CD4-positive, alpha-beta T cell treated with Interleukin-2 at 100 ng/mL for 4 hours (primary cell): ENCODE measurements at places on chromosomes 4 and X.

DNA sequence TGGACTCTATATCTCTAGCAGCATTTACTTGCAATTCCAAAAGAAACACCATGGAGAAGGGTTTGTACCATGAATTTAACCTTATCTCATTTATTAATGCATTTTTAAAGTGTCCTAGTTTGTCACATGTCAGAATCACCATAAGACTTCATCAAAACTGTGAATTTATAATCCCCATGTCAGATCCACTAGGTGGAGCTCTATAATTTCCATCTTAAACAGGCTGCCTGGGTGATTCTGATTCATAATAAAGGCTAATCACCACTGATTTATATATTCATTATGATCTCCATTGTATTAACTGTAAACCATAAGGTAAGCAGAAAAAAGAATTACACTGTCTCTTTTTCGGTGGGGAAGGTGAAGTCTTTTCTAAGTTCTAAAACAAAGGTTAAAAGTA, 4.0 kb downstream of the TCEAL2 start:
- DNase-seq, result peak; percentile 1

- DNase-seq, result no peak
Observed at GRCh38 chrX:22268706-22269105, 4.0 kb upstream of the CBLL2 start.

GRCh38 chrX:114841051-114841450, 176.4 kb downstream of the IL13RA2 start:
- DNase-seq, result no peak

DNA sequence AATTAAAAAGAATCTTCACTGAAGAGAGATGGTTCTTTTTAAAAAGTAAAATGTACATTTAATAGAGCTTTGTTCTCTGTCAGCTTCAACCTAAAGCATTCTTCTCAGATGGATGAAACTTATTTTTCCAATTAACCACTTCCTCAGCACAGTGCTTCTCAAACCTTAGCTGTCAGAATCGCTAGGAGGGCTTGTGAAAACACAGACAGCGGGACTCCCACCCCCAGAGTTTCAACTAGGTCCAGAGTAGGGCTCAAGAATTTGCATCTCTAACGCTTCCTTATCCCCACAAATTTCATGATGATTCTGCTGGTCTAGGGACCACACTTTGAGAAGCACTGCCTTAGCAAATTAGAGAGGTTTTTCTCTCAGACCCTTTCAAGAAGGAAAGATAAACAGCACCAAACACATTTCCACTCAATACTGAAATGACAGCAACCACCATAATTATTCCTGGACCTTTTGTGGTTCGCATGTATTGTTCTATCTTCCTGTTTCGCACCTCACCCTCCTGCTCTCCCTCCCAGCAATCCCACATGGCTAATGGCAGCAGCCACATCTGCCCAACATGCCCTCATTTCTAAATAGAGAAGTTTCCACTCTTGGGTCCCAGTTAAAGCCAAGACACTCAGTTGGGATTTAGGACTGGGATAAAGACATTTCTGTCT, 73.2 kb downstream of the ZNF827 start:
- no peak for DNase-seq

DNA sequence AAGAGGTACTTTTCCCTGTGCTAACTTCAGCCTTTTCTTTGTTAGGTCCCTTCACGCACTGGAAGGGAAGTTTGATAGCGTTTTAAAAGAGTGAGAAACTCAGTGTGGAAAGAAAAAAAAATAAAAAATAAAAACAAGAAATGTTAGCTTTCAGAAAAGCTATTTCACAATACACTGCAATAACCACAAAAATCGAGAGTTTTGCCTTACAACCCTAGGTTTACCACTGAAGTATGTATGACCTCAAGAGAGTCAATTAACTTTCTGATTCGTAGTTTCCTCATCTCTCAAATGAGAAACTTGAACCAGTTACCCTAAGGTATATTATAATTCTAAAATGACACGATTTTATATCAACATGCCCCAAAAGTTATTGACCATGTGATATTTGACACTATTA, 93.9 kb upstream of the JADE1 start:
- no peak for DNase-seq

GRCh38 chr4:6029254-6029653, 11.0 kb upstream of the C4orf50 start:
- DNase-seq, result no peak

GRCh38 chr4:113575401-113575800, 186.1 kb downstream of the CAMK2D start:
- DNase-seq, result no peak

- no peak for DNase-seq
Observed at GRCh38 chrX:115609621-115610020, 48.6 kb downstream of the PLS3 start.

DNA sequence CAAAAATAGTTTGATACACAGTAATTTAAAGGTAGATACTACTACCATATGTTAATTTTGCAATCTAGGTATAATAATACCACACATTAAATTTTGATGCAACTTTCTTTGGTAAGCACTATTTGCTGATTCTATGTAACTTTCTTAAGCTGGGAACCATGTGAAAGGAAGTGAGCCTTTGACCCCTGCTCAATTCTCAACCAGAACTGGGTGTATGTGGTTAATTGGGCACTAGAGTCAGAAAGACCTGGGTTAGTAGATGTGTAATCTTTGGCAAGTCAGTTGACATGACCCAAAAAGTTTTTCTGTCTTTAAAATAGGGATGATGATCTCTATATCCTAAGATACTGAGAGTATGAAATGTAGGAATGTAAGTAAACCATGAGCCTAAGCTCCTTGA, 22.4 kb downstream of the TLR2 start:
- DNase-seq, result no peak

DNA sequence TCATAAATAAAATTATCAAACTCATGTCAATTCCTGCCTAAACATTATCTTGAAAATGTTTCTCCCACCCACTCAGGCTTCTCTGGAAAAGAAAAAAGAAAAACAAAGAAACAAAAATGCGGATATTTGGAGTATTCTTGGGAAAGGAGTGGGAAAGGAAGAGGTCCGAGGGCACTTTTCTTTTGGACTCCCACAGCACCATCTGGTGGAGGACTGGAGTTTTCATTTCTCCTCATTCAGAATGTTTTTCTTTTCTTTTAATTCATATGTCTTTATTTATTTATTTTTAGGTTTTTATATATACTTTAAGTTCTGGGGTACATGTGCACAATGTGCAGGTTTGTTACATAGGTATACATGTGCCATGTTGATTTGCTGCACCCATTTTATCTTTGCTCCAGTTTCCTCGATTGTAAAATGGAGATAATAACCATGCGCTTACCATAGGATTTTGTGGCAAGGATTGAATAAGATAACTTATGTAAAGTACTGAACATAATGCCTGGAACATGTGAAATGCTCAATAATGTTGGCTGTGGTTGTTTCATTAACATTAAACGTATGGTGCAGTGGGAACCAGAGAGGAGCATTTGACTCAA, 8.0 kb upstream of the KCNE5 start:
- DNase-seq, result no peak

DNA sequence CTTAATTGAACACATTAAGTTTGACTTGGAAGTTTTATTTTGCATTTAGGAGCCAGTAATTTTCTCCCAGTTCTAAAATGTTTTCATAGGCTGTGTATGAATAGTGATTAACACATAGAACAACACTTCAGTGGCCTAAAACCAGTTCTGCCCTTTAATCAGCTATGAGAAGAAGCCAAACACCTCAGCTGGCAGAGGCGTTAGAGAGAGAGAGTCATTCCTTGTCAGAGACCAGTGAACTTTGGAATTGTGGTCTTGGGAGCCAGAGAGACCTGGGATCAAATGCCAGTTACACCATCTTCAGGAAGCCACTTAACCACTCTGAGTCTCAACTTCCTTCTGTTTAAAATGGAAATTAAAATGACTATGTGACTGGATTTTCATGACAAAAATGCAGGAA, 39.3 kb upstream of the PRPS2 start:
- no peak for DNase-seq

DNA sequence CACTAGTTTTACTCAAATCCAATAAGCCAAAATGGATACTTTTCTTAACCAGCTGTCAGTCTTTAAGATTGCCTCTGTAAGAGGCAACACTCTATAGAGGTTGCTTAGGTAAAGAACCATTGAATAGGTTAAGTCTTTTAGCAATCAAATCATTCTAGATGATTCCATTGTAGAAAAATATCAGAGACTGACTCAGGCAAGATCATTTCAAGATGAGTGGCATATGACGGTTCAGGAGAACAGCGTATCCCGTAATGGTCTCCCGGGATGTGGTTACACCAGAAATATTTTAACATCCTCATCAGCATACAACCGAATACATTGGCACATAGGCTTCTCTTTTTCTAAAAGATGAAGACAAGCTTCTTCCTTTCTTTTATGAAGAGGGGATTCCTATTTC, 641.7 kb upstream of the AGA start:
- DNase-seq, result no peak

DNA sequence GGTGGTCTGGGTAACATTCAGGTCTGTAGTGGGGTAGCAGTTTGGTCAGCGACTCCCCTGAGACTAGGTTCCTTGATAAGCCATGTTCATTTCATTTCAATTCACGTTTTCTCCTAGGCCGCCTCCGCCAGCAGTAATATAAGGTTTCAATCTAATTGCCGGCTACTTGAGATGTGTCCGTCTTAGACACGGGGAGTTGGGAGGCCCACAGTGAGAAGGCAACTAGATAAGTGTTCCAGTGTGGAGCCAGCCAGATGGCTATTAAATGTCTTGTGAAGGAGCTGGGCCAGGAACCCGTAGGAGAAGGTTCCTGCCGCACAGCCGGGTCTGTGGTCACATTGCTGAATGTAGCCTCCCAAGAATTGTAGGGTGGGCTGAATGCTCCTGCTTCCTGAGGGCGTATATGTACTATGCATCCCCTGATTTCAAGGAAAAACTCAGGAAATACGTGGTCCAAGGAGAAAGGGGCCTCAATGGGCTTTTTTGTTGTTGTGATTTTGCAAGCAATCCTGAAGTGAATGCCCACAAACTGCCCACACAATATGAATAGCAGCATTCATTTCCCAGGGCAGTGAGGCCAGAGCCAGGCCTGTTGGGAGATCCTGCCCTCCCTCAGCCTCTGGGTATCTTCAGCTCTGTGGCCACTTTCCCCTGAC, 220.6 kb upstream of the RPL34 start:
- no peak for DNase-seq

DNA sequence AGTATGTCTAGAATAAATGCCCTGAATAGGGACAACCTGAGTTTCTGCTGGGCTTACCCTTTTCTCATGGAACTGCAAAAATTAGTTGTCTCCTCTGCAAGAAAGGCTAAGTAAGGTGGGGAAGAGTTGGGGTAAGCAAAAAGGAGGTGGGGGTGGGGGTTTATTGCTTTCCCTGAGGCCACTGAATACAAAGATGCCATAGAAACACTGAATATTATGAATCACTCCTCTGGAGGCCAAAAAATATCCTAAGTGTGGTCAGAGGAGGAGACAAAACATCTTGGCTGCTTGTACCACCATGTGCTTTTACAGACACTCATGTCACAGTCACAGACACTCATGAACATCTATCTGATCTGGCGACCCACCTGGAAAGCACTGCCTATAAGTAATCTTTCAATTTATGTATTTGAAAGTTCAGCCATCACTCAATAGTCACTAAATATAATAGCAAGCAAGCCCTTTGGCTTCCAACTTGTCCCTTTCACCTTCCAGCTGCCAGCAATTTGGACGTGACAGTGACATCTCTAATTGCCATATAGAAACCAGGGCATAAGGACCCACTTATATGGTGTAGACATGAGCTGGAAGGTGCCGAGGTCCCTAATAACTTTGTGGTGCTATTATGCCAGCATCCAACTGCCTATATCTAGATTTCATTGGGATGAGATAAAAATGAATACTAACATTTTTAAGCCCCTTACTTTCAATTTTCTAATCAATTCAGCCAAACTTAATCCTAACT, 122.7 kb upstream of the CBR4 start:
- DNase-seq, result no peak

GRCh38 chrX:106963111-106963510, 36.9 kb downstream of the MORC4 start:
- no peak for DNase-seq

GRCh38 chr4:98446499-98447375, 185.6 kb downstream of the RAP1GDS1 start:
- peak; percentile 73 for DNase-seq

DNA sequence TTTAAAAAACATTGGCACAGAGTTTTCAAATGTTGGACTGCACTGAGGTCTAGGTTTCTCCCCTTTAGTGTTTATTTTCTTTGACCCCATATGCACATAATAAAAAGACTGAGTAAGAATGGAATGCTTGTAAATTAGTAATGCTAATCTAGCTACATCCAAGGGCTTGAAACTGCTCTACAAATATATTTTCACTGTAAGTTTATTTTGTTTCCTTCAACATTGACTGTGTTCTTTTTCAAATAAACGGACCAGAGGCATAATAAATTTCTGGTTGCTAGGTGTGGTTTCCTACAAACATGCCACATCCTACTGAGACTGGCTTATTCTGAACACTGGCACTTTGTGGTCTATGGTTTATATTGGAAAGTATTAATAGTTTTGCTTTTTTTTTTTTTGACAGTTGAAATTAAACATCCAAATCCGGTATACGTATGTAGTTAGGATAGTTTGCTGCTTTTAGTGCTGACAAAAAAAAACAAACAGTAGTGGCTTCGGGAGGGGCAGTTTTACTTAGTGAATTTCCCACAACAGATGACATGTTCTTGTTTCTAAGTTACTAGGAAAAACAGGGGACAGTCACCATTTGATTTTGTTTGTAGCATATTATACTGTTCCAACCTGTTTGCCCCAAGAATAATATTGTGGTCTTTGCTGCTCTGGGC, 13.2 kb downstream of the CA5B start:
- DNase-seq, result peak; percentile 81

DNA sequence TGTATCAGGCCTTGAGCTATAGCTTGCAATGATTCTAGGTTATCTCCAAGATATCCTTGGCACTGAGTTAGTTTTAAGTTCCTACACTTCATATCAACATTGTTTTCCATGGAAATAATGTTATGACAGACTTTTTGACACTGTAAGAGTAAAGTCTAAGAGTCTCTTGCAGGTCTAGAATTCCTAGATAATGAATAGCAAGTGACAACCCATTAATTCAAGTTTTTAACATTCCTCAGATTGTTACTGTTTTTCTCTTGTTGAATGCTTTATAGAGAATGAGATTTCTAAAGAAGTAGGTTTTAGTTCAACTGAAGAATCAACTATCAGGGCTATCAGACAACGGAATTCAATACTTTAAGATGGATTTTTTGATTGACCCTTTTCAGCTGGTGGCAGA, 276.1 kb downstream of the PPP3CA start:
- DNase-seq, result no peak

DNA sequence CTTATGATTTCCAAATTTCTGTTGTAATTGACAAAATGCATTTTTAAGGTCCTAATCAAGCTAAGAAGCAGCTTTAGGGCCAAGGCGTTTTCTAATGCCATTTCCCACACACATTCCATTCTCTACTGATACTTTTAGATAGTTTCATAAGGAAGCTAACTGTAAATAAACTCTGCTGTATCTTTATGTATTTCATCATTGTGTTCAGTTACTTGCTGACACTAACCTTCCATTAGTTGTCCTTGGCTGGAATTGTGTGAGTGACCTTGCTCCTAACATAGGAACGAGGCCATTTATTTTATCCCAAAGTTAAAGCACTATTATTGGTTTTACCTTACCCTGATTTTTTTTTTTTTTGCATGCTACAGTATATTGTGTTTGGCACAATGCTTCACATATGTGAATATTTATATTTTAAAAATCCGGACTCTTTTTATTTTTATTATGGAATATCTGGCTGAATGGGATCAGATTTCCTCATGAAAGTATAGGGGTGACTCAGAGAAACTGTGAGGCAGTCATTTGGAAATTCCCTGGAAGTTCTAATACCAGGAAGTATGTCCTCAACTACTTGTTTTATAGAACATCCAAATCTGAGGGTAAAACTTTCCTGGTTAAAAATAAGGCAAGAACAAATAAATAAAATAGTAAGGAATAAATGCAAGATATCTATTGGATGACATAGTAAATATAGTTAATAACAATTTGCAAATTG, 62.7 kb upstream of the SORBS2 start:
- DNase-seq, result no peak
